ENCODE measurements at places on chromosomes 7 and 10.
A peak's percentile ranks its signal among the peaks of the same experiment; 100 is the strongest.

- peak; percentile 26 for DNase-seq
Measured at GRCh38 chr10:51960494-51960895, 261.1 kb upstream of the CSTF2T start.

DNA sequence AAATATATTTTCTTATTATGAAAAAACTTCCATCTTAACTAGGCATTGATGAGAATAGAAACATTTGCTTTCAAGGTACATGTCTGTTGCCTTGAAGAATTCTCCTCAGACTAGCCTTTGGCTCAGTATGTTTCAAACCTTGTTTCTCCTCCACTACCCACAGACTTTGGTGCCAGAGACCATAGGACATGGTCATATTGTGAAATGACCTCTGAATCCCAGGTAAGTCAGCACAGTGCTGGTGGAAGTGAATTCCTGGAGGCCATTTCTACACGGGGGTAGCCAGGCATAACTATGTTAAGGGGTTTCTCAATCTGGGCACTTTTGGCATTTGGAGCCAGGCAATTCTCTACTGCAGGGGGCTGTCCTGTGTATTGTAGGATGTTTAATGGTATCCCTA is 112.3 kb upstream of the FAM133B start:
- DNase-seq, result no peak

DNA sequence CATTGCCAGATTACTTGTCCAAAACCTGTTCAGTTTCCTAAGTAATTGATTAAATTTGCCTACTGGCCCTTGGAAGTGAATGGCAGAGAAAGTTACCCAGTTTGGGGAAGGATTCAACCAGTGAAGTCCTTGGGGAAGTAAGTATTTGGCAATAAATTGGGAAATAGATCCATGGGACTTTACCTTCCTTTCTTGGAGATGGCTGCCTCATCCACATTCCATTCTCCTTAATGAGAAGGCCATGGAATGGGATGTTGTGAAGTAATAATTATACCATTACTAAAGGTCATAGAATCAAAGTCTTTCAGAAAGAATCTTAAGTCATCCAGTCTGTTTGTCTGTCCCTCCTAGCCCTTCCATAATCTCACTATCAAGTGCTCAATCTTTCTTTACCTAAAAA is 4.5 kb upstream of the COPG2 start:
- no peak for DNase-seq

DNA sequence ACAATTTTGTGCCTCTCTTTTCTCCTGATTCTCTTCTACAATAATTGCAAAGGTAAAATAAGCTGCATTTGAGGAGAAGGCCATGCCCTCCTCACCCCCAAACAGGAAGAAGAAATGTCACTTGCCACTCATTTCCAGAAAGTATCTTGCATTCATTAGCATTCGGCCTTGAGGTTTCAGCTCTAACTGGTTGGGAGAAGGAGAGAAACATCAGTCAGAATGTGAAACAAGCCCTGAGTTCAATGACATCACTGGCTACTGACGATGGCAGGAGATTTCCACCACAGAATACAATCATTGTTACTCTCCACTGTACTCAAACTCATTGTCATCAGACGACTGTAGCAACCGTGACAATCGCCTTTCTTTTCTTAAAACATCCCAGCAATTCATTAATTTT is 72.8 kb downstream of the PRKCQ start:
- peak; percentile 43 for DNase-seq

- DNase-seq, result no peak
Measured at GRCh38 chr7:74290553-74290950, 1.3 kb downstream of the CLIP2 start.

GRCh38 chr7:19119870-19120486 is 2.5 kb upstream of the TWIST1 start:
- no peak for DNase-seq

DNA sequence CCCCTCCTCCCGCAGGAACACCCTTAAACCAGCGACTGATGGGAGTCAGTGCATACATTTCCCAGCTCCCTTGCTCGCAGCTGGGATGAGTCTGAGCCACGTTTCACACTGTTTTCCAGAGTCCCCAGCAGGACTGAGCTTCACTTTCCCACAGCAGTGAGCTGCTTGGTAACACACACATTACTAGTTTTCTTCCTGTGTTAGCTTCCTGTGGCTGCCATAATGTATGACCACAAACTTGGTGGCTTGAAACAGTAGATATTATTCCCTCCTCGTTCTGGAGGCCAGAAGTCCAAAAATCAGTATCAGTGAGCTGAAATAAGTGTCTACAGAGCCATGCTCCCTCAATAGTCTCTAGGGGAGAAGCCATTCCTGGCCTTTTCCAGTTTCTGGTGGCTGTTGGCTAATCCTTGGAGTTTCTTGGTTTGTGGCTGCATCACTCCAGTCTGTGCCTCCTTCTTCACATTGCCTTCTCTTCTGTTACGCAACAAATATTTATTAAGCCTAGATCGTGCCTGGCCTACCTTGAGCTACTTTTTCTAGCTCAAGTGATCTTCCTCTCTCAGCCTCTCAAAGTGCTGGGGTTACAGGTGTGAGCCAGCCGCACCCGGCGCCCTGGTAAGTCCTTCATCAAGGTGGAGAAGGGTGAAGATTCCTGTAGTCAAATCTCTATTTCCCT is 26.2 kb upstream of the CARD11 start:
- DNase-seq, result no peak

- DNase-seq, result no peak
Measured at GRCh38 chr10:89773081-89773480, 71.7 kb downstream of the KIF20B start.

GRCh38 chr10:125084191-125084613 is 76.2 kb downstream of the CTBP2 start:
- no peak for DNase-seq

DNA sequence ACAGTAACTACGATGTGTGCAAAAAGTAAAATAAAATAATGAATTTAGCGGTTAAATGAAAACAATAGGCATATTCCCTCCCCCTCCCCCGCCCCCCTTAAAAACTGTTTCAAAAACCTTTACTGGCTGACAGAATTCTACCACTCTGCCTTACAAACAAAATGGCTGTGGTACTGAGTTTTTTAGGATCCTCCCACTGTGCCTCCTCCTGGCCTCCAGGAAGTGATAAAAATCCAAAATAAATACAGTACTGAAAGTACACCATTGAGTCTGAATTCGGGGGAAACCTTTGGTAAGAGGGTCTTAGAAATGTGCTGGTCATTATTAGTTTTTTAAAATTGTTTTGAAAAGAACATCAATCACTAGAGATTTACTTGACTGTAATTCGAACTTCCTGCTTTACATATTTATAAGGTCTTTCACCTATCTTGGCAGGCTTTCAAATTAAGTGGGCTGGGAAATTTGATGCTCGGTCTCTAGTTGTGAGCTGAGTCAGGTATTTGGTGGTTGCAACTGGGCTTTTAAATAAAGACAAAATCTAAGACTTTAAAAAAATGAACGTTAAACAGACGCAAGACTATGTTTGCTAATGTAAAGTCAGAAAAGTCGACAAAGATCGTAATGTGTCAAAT is 32.5 kb upstream of the EPC1 start:
- peak; percentile 68 for DNase-seq
